ENCODE measurements at places on chromosomes 4 and X.

DNA sequence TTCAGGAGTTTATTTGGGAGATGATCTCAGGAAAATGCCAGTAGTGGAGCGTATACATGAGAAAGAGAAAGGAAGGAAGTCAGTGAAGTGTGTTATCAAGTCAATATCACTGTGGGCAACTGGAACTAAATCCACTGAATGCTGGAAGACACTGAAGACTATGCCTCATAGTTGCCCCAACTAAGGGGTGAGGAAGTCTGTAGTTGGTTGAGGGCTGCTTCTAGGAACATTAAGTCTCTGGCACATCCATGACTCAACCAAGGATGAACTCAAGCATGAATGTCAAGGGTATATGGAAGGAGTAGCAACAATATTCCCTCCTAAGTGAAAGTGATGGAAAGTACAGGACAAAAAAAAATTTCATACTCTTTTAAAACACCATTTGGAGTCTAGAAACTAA, 167.9 kb downstream of the MAGEB17 start:
- DNase-seq = no peak

- no peak for DNase-seq
Measured at GRCh38 chrX:153832728-153833127, 2.4 kb upstream of the PDZD4 start.

DNA sequence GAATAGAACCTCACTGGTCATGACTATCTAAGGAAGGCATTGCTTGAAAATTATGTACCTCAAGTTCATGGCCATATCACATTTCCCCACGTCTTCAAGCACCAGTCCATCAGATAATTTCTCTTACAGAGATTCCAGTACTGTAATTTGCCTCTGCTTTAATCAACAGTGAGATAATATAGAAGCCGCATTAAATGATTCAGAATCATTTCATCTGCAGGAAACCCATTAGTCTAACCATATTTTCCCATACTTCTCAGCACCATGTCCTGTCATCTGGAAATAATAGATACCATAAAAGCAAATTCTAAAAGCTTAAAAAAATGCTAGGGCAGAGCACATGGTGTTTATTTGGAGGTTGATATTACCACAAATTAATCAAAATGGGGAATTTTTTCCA, 310.3 kb upstream of the SLIT2 start:
- no peak for DNase-seq

GRCh38 chr4:1299301-1299860, 9.7 kb downstream of the MAEA start:
- no peak for DNase-seq

DNA sequence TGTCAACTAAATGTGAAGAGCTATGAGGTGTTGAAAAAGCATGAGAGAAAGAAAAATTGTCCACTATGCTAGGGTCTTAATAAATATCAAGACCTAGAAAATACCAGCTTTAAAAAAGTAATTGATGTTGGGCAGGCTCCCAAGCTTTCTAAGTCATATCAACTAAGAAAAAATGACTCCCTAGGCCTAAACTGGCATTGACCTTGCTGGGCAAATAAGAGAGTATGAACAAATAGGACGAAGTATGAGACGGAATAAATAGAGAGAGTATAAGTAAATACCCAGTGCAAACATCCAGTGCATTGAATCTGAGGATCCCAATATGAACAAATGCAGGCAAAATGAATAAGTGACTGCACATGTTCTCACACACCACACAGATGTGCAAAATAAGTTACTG, 3.2 kb downstream of the KDR start:
- no peak for DNase-seq

- no peak for DNase-seq
Measured at GRCh38 chr4:73486497-73486896, 5.0 kb downstream of the AFM start.

Data from left hindlimb (tissue), 1 donor.